ENCODE measurements at places on chromosomes 7 and 10.

GRCh38 chr7:24820730-24821044, 63.4 kb upstream of the GSDME start:
- no peak for DNase-seq

DNA sequence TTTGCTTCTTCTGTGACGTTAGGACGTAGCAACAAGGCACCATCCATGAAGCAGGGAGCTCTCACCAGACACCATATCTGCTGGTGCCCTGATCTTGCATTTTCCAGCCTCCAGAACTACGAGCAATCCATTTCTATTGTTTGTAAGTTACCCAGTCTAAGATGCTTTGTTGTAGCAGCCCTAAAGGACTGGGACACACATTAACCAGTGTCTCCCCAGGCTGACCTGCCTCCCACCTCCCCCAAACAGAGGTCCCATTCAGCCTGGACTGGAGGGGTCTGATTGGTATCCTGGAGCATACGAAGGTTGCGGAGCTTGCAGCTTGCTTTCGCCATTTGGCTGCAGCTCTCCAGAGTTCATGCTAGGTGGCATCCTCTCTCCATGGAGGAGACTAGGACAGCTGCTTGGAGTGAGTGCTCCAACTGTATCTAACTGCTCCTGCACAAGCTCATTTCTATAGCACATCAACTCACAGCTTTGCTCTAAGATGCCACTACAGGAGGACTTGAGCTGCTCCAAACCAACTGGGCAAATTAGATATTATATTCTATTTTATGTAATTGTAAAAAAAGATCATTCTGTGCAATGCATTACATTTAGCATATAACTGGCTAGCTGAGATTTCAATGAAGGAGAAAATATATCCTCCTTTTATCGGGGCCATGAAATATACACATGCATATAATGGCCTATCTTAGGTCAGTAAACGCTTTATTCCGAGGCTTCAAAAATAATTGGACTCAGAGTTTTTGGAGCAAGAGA, 8.0 kb upstream of the GRK5 start:
- peak; percentile 65 for DNase-seq

GRCh38 chr10:88080213-88080612, 216.8 kb downstream of the PTEN start:
- DNase-seq: no peak

DNA sequence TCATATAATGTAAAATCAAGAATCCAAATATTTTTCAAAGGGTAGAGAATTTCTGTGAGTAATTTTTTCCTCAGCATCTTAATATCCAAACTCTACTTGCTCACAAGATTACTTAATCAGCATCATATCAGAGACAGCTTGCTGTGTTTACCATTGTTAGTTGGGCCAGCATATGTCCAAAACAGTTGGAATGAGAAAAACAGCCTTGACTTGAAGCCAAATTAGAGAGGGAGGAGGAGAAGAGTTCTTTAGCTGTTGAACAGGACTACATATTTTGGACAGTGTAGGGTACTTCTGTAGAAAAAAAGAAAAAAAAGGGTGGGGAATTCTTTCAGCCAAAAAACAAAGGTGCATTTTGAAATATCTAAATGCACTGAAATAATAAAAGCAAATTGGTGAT, 69.8 kb downstream of the HDAC9 start:
- DNase-seq: no peak

DNA sequence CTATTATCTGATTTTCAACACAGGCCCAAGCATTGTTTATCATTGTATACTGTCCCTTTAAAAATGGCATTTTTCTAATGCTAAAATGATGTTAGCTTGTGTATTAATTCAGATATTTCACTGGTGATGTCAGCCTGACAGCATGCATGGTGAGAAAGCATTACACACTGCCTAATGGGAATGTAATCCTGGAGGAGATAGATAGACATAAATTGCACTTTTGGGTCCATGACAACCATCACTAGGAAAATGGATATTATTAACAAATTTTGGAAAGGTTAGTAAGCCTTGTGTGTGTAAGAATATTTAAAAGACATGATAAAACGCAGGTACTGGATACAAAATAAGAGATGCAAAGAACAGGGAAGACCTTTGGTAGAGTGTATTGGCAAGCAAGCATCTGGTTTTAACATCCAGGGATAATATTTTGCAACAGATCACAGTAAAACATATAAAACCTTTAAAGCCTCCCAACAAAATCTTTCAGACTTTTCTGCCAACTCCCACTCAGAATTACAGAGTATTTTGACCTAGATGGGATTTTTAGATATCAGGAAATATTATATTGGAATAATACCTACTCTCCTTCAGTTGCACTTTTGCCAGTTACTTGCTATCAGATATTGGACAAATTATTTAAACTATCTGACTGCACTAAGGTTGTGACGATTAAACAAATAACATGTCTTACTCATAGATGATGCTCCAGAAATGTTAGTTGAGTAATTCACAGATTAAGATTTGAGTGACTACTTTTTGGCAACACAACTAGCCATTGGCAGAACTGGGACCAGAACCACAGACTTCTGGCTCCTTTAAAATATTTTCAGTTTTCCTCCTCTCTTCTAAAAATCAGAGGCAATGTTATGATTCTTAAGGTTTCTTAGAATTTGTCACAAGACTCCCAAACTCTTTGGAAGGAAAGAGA, 291.6 kb upstream of the SEMA3C start:
- no peak for DNase-seq

DNA sequence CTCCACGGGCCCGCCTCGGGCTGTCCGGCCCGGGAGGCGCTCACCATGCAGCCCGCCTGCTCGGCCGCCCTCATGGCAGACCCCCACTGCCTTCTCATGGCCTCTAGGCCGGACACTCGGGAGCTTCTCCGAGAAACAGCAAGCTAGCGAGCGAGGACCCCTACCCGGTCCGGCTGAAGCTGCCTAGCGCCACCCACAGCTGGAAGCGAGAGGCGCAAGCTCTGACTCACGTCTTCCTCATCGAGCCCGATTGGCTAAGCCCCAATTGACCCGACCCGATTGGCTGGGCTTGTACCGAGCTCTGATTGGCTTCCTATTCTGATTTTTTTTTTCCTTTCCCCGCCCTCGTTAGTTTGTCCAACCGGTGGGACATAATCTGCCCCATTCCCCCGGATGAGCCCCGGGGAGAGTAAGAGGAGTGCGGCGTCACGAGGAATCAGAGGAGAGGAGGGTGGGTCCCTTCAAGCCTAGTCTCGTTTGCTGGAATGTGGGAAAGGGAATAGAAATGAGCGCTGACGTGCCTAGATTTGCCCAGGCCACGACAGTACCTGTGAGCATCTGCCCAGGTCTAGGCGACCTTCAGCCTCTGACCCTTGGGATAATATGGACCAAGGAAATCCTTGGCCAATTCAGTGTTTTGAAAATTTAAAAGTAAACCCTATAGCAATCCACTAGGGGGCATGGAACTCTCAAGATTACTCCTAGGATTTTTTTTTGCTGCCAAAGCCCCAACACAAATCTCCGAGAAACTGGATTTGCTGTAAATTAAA, at the start of gene TYSND1:
TSS of gene TYSND1 (minus strand) at position 212 of the 770 bp plus-strand sequence. CDS start at position 98, 114 bp downstream.
- peak; percentile 94 for DNase-seq

GRCh38 chr10:59949608-59950007, 43.3 kb upstream of the CCDC6 start:
- no peak for DNase-seq

DNA sequence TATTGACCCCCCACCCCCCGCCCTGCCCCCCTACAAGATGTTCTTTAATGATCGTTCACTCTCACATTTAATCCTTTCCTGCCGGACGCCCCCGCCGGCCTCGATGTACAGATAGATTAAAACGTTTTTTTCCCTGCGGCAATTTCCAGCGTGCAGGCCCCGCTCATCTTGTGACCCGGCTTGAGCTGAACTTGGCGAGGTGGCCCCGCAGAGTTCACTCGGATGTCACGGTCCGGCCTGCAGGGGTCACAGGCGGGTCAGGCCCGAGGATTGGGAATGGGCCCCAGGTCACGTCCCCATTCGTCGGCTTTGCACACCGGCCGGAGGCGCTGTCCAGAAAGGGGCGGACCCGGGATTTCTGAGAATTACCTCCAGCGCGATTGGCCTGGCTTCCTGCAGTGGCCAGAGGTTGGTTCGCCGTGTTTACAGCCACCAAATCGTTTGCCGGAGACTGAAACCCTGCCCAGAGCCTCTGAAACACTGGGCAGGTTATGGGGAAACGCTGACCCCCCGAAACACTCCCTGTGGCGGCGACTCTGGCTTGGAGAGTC, 1.9 kb upstream of the CYP26A1 start:
- no peak for DNase-seq

- peak; percentile 24 for DNase-seq
These were observed at the start of gene DLX6 for GRCh38 chr7:97005183-97006054. DLX6 (plus strand) TSS chr7:97005553; CDS start chr7:97005978, 425 bp downstream.

GRCh38 chr7:94472608-94473007, 37.0 kb upstream of the CASD1 start:
- no peak for DNase-seq

- DNase-seq: no peak
These were observed 250.1 kb downstream of the ABCA13 start for GRCh38 chr7:48421357-48421756.

DNA sequence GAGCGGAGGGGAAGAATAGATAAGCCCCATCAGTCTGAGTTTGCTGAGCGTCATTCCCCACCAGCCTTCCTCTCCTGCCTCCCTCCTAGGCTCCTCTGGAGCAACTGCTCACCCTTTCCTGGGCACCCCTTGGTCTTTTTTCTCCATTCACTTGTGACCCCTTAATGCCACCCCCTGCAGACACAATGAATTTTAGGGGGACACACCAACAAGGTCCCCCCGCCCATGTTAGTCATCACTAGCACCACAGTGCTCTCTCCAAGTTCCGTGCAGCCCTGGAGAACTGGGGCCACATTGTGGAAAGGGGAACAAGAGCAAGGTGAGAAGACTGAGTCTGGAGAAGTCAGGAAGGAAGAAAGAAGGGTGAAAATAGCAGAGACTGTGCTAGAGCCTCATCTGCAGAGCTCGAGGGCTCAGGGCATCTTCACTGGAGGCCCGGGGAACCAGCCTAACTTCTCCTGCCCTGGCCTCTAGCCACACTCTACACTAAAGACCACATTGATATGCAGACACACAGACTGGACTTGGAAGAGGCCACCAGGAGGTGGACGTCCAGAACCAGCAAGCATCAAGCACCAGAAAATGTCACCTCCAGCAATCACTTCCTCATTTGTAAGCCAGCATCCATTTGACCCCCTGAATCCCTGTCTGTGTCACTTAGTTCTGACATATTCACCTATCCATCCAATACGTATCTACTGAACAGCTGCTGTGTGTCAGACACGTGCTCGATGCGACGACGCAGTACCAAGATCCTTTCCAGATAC, 17.5 kb downstream of the RGR start:
- no peak for DNase-seq

- no peak for DNase-seq
These were observed 44.4 kb downstream of the DNAH11 start for GRCh38 chr7:21587139-21587784.

DNA sequence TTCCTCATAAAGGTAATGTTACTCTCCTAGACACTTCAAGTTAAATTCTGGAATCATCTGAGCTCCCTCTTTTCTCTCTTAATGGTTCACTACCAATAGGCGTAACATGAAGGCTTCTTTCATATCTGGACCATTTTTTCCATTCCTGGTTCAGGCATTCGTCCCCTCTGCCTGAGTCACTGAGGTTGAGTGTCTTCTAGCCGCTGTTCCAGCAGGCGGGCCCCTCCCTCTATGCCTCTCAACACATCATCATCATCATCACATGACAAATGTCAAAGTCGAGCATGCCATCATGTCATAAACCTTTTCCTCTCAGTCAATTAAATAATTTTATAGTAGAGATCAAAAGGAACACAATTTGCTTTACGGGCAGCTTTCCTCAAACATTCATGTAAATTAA, 168.9 kb upstream of the ASAH2 start:
- DNase-seq: no peak

DNA sequence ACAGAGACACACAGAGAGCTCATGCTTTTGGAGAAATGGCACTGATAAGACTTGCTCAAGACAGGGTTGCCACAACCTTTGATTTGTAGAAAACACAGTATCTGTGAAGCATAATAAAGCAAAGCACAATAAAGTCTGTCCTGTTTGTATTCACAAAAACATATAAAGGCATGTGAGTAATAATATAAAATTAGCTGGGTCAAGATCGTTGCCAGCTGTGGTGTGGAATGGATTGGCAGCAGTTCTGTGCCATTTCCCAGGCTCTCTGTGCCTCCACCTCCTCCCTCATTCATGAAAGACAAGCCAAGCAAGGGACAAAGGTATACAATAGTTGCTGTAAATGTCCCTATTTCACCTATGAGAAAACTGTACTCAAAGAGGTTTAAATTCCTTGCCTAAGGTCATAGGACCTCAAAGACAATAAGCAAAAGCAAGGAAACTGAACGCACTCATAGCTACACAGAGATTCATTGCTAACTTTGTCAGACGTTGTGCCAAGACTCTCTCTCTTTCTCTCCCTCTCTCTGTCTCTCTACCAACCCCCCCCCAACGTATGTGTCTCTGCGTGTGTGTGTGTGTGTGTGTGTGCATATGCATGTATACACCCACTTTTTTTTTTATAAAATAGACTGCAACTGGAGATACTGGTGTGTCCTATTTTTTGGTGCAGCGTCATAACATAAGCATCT, 31.8 kb downstream of the CHST3 start:
- no peak for DNase-seq

DNA sequence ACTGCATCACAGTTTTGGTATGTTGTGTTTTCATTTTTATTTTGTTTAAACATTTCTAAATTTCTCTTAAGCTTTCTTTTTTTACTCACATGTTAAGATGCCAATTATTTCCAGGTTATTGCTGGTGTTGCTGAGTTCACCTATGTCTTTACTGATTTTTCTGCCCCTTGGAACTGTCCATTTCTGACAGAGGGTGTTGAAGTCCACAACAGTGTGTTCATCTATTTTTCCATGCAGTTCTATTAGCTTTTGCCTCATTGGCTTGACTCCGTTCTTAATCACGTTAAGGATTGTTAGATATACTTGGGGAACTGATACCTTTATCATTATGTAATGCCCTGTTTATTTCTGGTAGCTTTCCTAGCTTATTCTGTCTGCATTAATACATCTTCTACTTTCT, 158.0 kb upstream of the TCERG1L start:
- no peak for DNase-seq

Measured in CD4-positive, alpha-beta T cell treated with Interleukin-12 subunit alpha and Interleukin-12 subunit beta, for 1 hour (primary cell).